ENCODE measurements at places on chromosomes 1 and 21.

GRCh38 chr1:61481315-61481715 lies 243.6 kb downstream of the TM2D1 start:
- no peak for DNase-seq

GRCh38 chr1:22611530-22611947 lies 24.9 kb upstream of the C1QA start:
- no peak for DNase-seq

- no peak for DNase-seq
Measured at GRCh38 chr1:200147094-200147493, 119.6 kb downstream of the NR5A2 start.

DNA sequence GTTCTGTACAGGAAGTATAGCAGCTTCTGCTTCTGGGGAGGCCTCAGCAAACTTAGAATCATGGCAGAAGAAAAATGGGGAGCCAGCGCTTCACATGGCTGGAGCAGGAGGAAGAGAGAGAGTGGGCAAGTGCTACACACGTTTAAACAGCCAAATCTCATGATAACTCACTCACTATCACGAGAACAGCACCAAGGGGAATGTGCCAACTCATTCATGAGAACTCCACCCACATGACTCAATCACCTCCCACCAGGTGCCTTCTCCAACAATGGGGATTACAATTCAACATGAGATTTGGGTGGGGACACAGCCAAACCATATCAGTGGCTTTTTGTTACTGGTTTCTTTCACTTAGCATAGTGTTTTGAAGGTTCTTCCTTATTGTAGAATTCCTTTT lies 138.6 kb downstream of the SYT14 start:
- no peak for DNase-seq

GRCh38 chr1:8354038-8354437 lies 36.1 kb downstream of the SLC45A1 start:
- DNase-seq: no peak

DNA sequence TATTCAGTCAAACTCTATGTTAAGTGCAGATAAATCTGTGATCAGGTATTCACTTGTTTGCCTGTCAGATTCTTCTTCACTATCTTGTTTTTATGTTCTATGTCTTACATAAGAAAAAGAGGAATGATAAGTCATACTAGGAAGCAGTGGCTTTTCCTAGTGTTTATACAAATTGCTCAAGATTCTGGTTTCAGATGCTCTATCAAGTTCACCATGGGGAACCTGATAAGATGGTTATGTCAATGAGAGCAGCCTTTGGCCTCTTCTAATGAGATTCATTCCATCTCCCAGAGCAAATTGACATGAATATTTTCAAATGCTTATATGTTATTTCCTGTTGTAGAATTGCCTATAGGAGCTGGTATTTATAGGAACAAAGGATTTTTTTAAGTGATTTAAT lies 218.8 kb upstream of the TMPRSS15 start:
- DNase-seq: no peak

DNA sequence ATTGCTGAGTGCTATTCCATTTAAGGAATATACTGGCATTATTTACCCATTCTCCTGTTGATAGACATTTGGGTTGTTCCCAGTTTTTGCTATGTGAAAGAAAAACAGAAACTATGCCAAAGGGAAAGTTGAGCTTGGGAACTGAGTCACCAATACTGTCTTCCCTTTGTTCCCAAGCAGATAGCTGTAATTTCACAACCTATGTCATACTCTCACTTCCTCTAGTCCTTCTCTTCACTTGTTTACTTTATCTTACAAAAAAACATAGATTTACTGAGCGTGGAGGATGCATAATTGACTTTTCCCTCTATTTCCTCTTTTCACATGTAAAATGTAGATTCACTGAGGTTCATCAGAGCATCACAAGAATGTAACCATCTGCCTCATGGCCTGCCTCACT lies 32.4 kb upstream of the PGBD5 start:
- no peak for DNase-seq

DNA sequence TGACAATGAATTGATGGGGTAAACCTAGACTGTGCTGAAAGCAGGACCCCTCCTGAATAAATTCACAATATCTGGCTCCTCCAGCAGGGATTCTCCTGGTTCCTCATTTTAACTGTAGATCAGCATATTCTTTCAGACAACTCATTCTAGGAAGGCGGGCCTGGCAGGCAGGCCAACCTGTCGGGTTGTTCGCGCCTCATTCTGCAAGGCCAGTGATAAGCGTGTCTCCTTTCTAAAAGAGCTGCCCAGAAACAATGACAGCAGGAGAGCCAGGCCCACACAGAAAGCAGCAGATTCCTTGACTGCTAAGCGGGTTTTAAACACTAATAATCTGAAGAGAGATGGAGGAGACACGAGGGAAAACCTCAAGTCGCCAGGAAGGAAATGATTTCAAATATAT lies 70.0 kb downstream of the NTPCR start:
- DNase-seq: no peak

DNA sequence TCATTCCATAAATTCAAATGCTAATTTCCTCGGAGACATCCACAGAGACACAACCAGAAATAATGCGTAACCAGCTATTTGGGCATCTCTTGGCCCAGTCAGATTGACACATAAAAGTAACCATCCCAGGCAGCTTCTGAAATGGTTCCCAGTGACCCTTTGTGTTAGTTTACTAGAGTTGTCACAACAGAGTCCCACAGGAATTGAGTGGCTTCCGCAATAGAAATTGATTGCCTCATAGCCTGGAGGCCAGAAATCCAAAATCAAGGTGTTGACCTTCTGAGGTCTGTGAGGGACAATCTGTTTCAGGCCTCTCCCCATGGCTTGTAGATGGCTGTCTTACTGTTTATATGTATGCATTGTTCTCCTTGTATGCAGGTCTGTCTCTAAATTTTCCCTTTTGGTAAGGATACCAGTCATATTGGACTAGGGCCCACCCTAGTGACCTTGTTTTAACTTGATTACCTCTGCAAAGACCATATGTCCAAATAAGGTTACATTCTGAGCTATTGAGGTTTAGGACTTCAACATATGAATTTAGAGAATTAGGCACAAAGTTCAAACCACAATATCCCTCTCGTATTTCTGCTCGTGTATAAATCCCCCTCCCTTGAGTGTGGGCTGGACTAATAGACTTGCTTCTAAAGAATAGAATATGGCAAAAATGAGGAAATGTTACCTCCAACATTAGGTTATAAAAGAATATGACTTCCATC lies 78.2 kb upstream of the FGGY start:
- DNase-seq: no peak

- DNase-seq: no peak
Measured at GRCh38 chr1:193656841-193657240, 470.4 kb upstream of the B3GALT2 start.

DNA sequence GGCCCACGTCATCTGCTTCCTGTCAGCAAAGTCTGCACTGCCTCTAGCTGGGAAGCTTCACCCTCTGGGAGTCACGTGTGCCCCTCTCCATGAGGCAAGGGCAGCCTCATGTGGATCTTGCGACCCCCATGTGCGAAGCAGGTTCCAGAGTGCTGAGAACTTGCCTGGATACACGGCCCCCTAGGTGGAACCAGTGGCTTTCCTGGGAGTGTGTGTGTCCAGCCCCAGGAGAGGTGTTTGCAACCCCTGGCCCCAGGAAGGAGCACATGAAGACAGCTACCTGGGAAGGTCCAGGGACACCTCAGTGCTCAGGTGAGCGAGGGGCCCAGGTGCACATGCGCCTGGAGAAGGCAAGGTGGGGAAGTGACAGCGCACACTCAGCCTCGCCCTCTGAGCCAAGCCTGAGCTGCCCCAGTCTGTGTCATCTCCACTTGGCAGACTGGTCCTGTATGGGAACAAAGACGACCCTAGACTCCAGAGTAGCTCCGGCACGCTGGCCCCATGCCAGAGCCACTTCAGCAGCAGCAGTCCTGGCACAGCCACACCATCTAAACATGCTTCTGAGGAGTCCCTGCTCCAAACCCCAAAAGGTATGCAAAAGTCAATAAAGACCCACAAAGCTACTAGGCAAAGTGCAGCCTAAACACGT lies 8.9 kb downstream of the LSS start:
- DNase-seq: no peak
